ENCODE measurements at places on chromosomes 6 and 20.

- no peak for DNase-seq
Observed at GRCh38 chr20:199996-200395, 10.5 kb upstream of the DEFB128 start.

- no peak for DNase-seq
Observed at GRCh38 chr6:164106345-164106769, 691.8 kb downstream of the QKI start.

DNA sequence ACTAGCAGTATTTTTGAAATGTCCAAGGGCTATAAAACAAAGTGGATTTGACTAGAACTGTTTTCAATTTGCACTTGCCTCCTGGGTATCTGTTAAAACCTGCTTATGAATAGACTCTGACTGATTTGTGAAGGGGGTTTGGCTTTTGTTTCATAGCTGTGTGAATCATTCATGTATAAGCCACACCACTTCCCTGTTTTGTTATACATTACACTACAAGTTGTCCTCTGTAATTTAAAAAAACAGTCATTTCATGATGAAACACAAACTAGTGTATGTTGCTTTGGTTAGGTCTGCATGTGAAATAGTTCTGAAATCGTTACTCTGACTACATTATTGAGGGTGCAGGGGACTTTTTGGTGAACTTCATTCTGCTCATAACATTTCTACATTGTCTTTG, 121.7 kb downstream of the NKAIN2 start:
- DNase-seq = no peak

DNA sequence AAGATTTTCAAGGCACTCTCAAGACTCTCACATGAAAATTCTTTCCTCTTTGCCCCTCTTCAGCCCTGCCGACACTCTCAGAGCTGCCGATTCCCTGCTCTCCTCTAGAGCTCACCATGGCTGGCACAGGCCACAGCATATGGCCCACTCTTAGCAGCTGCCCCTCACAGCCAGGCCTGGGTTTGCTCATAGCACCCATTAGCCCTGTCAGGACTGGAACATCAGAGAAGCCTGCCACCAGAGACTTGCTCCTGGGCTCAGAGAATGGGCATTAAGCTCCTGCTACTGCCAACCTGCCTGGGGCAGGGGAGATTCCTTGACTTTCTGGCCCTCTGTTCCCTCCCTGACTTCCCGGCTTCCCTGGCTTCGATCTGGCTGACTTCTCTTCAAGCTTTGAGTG, 96.7 kb downstream of the LRFN2 start:
- DNase-seq = no peak

DNA sequence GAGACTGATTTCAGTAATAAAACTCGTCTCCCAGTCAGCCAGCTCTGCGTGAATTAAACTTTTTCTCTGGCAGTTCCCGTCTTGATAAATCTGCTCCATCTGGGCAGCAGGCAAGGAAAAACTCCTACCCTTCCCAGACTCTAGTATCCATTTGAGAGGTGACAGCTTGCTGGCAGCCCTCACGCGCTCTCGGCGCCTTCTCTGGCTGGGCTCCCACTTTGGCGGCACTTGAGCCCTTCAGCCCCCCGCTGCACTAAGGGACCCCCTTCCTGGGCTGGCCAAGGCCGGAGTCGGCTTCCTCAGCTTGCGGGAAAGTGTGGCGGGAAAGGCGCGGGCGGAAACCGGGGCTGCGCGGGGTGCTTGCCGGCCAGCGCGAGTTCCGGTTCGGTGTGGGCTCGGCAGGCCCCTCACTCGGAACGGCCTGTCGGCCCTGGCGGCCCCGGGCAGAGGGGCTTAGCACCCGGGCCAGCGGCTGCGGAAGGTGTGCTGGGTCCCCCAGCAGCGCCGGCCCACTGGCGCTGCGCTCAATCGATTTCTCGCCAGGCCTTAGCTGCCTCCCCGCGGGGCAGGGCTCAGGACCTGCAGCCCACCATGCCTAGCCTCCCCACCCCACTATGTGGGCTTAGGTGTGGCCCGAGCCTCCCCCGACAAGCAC, 21.8 kb upstream of the GMPR start:
- no peak for DNase-seq

DNA sequence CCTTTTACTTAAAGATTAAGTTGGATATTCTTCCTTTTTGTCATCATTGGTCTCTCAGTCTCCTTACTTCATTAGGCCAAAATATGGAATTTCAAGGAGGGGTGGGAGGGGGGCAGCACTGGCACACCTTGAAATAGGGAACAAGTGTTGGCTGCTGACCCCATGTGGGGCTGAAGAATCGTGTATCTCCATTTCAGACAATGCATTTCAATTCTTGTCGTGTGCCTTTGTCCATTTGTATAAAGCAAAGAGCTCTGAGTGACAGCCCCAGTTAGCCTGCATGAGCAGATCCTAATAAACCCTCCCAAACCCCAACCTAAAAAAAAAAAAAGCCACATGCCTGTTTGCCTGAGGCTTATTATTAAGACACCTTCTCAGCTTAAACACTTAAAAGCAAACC, 1.0 kb upstream of the TFAP2D start:
- no peak for DNase-seq

DNA sequence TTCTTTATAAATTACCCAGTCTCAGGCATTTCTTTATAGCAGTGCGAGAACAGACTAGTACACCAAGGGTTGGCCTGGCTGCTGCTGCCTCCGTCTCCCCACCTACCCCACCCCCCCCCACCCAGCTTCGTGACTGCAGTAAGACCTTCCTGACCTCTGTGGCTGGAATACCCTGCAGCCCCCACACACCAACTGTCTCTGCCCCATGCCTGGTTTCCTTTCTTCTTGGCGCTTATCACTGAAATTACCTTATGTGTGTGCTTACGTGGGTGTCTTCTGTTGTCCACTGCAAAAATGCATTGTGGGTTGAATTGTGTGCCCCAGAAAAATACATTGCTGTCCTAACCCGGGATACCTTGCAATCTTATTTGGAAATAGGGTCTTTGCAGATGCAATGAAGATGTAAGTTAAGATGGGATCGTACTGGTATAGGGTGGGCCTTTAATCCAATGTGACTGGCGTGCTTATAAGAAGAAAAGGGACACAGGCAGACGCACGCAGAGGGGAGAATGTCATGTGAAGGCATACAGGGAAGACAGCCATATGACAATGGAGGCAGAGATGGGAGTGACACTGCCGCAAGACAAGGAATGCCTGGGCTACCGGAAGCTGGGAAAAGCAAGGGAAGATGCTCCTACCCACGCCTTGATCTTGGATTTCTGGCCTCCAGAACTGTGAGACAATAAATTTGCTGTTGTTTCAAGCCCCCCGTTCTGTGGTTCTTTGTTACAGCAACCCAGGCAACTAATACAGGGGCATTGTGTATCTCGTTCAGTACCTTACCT, 15.4 kb downstream of the SYNJ2 start:
- DNase-seq = no peak

DNA sequence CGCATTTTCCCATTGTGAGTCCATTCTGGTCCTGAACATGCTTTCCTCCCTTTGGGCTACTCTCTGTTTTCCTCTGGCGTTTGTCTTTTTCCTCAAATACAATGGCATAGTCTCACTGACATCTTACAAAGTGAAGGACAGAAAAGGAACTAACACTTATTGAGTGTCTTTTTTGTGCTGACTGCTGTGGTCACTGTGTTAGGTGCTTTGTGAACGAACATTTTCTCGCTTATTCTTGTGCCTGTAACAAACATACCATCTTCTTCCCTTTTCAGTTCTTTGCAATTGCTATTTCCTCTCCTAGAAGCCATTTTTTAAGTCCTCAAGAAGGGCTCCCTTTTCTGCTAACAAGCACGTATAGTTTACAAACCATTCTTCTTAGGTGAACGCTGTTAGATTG, 15.4 kb downstream of the FIG4 start:
- no peak for DNase-seq

- no peak for DNase-seq
Observed at GRCh38 chr6:27206806-27207205, 40.7 kb upstream of the PRSS16 start.

- no peak for DNase-seq
Observed at GRCh38 chr6:38794682-38795081, 79.6 kb downstream of the DNAH8 start.

- no peak for DNase-seq
Observed at GRCh38 chr6:41457303-41457670, 88.9 kb upstream of the FOXP4 start.

- no peak for DNase-seq
Observed at GRCh38 chr6:26576929-26577719, 19.6 kb upstream of the ABT1 start.

DNA sequence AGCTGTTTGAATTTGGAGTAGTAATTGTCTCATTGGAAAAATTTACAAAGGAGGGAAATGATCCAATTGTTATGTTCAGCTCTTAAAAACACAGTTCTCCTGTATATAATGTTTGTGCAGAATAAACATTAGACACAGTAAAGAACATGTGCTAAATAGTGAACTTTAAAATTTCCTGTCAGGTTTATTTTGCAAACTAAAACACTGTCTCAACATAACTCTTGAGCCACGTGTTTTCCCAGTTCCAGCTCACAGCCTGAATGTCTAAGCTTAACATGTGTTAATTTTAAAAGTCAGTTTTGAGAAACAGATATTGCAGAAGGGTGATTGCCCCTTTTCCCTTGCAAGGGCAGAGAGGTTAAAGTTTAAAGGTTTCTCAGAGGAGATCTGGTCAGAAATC, 20.6 kb downstream of the EPHA7 start:
- DNase-seq = no peak

DNA sequence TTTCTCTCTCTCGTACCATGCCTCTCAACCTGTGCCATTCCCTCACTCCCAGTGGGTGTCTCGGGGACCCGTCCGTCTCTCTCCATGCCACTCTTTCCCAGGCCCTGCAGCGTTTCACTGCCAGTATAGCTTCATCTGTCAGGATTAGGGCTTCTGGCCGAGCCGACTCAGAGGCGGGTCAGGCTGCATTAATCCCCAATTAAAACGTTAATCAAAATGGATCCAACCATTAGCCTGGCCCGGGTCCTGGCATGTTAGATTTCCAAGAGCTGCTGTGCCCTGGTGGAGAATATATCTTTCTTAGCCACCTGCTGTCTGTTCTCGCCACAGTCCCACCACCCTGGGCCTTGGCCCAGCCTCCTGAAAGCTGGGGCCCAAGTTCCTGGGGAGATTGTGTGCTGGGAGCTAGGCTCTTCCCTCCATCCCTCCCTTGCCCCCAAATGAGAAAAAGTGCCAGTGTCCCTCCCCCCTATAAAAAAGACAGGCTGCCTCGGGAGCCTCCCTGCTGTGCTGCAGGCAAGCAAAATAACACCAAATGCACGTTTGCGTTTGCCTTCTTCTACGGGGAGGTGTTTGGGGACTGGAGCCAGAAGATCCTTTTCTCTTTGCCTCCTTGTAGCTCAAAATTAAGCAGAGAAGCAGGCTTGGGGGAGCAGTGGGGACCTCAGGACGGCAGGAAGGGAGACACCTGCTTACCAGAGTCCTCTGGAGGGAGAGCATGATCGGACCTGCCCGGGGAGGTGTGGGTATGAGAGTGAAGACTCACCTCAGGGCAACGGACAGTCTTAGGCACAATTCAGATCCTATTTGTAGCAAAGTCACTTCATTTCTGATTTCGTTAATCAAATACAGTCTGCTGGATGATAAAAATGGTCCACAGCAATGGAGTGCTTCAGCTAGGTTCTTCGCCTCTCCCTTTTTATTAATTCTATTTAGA, 3.0 kb downstream of the KCNG1 start:
- DNase-seq = no peak

- no peak for DNase-seq
Observed at GRCh38 chr6:87747646-87748045, 45.6 kb upstream of the AKIRIN2 start.

- no peak for DNase-seq
Observed at GRCh38 chr20:10357974-10358373, 76.0 kb downstream of the MKKS start.

GRCh38 chr6:7008451-7008988, 99.2 kb upstream of the RREB1 start:
- no peak for DNase-seq

GRCh38 chr20:57682184-57683101, 27.4 kb downstream of the PMEPA1 start:
- no peak for DNase-seq

DNA sequence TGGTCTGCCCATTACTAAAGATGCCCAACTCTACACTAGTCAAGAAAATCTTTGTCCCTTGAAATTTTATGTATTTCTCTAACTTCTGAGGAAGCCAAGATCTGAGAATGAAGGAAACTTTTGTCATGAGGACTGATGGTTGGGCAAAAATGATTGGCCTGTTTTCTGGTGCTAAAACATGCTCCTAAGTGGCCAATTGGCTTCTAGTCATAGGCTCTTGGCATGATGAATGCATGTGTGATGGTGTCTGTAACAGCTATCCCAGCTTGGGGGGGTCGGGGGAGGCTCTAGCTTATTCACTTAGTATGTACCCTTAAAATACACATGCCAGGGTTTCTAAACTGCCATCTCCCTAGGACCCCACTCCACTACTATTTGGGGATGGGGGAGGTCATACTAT, 228.6 kb downstream of the ZNF217 start:
- DNase-seq = no peak

DNA sequence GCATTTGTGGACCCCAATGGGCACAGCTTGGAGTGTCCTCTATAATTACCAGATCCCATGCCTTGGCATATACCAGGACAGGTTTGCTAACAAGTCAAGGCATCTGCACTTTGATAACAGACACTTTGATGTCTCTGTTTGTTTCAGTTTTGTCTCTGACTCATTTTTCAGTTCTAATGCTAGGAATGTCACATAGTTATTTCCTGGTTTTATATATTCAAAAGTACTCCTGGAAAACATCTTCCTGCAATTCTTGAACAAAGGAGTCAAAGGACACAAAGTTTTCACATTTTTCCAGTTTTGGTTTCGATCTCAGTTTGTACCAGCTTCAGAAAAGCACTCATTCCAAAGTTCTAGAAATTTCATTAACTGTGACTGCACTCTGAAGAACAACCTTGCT, 188.1 kb downstream of the FOXC1 start:
- DNase-seq = no peak

DNA sequence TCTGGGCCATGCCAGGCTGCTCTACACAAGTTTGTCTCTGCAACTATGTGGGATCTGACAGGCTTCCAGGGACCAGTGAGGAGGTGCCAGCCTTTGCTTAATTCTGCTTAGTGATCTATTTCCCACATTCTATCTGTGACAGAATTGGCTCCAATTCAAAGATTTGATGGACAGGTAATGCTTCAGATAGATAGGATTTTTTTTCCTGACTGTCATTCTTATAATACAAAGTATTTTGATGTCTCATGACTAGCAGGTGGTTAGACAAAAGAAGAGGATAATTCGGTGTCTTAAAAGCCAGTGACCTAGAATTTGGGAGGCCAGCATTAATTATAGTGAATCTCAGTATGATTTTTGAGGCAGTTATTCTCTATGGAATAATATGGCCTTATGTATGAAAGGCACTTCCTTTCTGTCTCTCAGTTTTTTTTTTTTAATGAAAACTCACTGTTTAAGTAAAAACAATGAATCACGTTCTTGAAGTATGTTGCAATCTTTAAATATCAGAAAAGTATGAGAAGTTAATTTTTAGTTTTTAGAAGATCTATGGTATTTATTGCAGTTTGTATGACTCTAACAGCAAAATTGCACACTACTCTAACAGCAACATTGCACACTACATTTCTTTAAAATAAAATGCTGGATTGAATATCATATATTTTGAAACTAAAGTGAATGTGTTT, 43.7 kb downstream of the TMEM200A start:
- no peak for DNase-seq

- DNase-seq = no peak
Observed at GRCh38 chr6:142693441-142693840, 251.5 kb downstream of the HIVEP2 start.

Measured in stimulated activated CD4-positive, alpha-beta T cell treated with anti-CD3 and anti-CD28 coated beads, TNF-alpha, amount 100 ng/mL, for 1 hour (primary cell).